ENCODE measurements at places on chromosomes 4 and X. TPM values are rescaled to one million over a fixed set of nuclear protein-coding genes. Genes with fewer than 3 reads are reported as not detected.

Gene ANXA10
- not detected for total RNA-seq

Gene GC
- total RNA-seq: not detected

Gene CSN1S1
- not detected for total RNA-seq

Gene BMX
- total RNA-seq: 0.09 TPM

Gene GPR143
- 2.2 TPM for total RNA-seq

Gene EVC
- total RNA-seq: 10.4 TPM

Gene TNIP3
- 0.73 TPM for total RNA-seq

Gene PDHA1
- 68.6 TPM for total RNA-seq

Gene ENAM
- total RNA-seq: not detected

Gene DUX4
- not detected for total RNA-seq

Gene HEPH
- total RNA-seq: 25.8 TPM

Data from cerebellum (tissue), 4 donors.